ENCODE measurements at places on chromosomes 2 and 18.

- DNase-seq: no peak
Measured at GRCh38 chr2:44459739-44460138, 98.0 kb downstream of the CAMKMT start.

DNA sequence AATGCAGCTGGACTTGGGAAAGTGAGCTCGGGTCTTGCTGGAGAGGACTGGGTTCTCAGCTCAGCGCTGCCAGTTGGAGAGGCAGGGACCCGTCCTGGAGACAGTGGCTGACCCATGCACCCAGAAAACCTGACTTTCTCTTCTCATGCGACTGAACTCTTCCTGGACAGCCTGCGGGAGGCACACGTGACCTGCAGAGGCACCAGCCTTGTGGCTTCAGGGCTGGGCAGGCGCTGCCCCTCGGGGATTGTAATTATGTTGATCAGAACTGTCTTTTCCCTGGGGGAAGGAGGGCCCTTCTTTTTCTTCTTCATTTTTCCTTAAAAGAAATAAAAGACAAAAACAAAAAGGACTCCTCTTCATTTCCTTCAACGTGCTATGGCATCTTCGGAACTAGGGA is 198.1 kb downstream of the VAPA start:
- DNase-seq: no peak

DNA sequence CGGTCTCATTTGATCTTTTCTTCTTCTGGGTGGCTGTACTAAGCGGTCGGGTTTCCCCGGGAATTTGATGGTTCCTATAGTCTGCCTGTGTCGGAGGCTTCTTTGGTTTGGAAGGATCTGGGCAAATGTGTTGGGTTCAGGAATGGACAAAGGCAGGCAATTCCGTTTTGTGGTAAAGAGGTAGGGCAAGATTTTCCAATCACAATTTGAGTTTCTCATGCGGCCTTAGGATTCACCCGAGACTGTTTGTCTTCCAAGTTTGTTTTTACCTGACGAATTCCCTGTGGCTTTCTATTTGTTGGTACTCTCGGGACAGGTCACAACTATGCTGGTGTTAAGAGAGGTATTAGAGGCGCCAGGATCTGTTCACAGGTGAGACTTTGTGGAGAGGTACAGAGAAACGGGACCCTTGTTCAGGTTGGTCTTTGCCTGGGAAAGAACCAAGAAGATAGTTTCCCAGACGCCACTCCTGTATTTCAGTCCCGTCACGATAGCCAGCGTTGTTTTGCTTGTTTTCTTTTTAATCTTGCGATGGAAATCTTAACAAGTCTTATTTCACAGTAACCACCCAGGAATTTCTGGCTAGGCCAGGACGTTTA is 3.0 kb downstream of the SP5 start:
- no peak for DNase-seq

DNA sequence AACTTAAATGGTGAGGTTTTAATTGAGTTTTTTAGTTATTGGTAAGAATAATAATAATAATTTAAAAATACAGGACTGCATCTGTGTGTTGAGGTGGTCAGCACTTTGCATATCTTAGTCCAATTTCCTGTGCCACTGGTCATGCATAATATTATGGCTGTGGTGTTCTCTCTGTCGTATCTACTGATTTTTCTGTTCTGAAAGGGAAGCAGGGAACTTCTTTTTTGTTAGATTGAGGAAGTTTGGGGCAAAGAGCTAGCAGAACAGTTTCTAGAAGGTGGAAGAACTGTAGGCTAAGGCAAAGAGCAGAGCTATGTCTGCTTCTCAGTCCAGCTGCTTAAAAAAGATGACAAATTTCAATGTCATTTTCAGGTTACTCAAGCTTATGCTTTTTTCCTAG is 74.3 kb downstream of the XRCC5 start:
- DNase-seq: no peak

DNA sequence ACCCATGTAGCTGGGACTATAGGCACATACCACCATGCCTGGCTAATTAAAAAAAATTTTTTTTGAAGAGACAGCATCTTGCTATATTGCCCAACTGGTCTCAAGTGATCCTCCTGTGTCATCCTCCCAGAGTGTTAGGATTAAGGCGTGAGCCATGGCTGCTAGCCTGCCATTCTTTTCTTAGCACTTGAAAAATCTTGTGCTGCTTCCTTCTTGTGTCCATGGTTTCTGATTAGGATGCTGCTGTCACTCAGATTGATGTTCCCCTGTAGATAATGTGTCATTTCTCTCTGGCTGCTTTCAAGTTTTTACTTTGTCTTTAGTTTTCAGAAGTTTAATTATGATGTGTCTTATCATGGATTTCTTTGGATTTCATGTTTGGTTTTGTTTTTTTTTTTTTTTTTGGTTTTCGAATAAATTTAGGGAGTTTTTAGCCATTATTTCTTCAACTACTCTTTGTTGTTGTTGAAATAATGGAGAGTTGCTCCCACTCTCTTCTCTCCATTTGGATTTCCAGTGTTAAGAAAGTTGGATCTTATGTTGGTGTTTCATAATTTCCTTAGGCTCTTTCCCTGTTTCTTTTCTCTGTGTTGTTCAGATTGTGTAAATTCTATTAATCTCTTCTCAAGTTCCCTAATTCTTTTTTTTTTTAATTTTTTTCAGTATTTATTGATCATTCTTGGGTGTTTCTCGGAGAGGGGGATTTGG is 2.5 kb downstream of the ATP9B start:
- DNase-seq: no peak

- DNase-seq: no peak
Measured at GRCh38 chr18:63267975-63268721, 51.4 kb downstream of the BCL2 start.

GRCh38 chr18:37393945-37394609 is 171.5 kb downstream of the CELF4 start:
- DNase-seq: no peak

DNA sequence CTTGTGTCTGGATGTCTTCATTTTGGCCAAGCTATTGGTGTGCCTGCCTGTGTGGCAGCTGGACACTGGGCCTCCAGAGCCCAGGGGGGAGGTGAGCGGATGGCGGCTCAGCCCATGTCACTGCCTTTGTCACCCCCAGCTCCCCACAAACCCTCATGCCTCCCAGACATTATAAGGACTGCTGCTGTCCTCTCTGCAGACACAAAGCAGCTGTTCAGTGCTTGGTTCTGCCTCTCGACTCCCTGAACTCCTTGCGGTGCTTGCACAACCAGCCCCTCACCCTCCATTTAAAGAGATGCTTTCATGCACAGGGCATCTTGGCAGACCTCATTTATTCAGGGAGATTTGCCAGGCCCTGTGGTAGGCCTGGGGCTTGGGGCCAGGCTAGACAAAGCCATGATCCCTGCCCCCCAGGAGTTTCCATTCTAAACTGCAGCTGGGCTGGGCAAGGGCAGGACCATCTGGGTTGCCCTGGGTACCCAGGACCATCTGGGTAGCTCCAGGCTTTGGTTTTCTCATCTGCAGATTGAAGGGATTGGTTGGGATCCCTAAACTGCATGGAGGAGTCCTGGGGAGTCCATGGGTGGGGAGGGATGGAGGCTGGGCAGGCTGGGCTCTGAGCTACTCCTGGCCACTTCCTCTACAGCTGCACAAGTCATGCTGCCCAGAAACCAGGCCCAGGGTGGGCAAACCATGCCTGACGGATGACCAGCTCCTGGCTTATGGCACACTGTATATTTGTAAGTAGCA is 168.5 kb downstream of the CELF4 start:
- no peak for DNase-seq

GRCh38 chr18:57772387-57772799 is 30.7 kb downstream of the ATP8B1 start:
- no peak for DNase-seq
